ENCODE measurements at places on chromosomes 7 and 10.

GRCh38 chr7:43639858-43640491 is 57.1 kb downstream of the STK17A start:
- DNase-seq, result peak; percentile 82

- DNase-seq, result peak; percentile 49
Measured at GRCh38 chr7:151244196-151244840, 4.2 kb downstream of the SMARCD3 start.

- DNase-seq, result peak; percentile 68
Measured at GRCh38 chr10:46228563-46229071, 58.2 kb upstream of the ANTXRL start.

DNA sequence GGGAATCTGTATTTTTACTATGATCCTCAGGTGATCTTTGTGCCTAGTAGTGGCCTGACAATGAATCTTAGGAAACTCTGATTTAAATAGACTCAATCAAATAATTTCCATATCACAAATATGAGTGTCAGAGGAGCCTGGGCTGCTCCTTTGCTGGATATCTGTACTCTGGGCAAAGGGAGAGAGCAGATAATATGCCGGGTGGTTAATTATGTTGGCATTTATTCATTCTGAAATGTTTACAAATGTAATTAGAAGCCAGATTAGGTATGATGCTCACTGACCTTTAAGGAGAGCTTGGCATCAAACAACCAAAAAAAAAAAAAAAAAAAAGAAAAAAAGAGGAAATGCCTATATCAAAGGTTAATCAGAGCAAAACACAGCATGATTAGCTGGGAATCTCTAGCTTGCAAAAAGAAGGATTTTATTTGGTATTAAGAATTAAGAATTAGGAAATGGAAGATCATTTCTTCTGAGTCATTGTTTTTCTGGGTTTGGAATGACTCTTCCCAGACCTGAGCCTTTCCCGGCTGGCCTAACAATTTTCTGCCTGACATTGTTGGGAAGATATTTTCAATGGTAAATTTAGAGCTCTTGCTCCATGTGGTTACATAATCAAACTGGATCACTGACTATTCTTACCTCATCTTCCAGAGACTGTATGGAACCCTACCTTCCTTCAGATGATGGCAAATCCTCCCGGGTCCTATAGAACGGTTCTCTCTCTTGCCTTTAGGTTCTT is 365.3 kb downstream of the REEP3 start:
- DNase-seq, result peak; percentile 23

DNA sequence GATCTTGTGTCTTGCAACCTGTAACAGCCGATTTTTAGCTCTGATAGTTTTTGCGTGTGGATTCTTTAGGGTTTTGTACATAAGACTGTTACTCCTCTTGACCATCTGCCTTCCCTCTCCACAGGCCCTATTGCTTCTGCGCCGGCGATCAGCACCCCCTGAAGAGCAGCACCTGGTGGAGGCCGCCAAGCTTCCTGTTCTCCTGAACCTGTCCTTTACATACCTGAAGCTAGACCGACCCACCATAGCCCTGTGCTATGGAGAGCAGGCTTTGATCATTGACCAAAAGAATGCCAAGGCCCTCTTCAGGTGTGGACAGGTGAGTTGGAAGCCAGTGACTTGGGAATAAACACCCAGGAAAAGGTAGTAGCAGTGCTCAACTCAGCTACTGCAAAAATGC is 12.6 kb downstream of the FKBP6 start:
- no peak for DNase-seq

- DNase-seq, result no peak
Measured at GRCh38 chr10:122564980-122565379, 4.4 kb downstream of the DMBT1 start.

DNA sequence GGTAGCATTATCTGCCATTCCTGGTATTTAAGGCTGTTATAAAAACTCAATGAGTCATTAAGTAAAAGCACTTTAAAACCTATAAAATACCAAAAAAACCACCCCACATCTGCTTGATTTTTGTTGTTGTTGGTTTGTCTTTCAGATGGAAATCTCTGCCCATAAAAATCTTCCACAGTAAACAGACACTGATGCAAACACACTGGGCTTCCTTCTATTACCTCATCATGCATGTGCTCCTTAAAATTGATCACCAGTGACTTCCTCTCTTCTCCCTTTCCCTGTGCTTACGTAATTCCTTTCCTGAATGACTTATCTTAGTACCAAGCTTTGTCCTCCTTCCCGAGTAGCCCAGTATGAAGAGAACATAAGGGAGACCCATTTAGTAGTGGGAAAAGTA is 167.2 kb downstream of the EVX1 start:
- DNase-seq, result no peak

GRCh38 chr10:102735065-102735562 is 8.6 kb upstream of the WBP1L start:
- DNase-seq, result no peak

DNA sequence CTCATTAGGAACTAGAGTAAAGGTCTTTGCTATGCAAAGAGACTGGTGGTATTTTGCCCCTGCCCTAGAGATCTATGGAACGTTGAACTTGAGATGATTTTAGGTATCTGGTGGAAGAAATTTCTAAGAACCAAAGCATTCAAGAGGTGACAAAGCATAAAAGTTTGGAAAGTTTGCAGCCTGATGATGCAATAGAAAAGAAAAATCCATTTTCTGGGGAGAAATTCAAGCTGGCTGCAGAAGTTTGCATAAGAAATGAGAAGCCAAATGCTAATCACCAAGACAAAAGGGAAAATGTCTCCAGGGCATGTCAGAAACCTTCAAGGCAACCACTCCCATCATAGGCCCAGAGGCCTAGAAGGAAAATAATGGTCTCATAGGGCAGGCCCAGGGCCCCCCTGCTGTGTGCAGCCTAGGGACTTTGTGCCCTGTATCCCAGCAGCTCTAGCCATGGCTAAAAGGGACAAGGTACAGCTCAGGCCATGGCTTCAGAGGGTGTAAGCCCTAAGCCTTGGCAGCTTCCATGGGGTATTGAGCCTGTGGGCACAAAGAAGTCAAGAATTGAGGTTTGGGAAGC is 16.5 kb downstream of the TFPI2 start:
- DNase-seq, result no peak

DNA sequence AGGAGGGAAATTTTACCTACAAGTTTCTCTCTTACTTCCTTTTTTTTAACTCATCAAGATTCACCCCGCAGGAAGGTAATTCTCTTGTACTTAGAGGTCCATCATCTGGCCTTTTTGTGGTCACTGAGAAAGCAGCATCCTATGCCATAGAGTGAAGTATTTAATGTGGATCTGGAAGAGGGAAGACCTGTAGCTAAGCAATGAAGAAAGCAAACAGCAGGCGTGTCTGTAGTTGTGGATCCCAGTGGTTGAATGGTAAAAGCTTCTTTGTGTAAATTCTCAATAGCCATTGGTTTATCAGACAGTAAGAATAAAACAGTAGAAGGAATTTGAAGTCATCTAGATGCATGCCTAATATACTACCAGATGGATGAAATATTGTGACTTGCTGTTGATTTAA is 196.4 kb downstream of the ANKRD7 start:
- DNase-seq, result no peak

DNA sequence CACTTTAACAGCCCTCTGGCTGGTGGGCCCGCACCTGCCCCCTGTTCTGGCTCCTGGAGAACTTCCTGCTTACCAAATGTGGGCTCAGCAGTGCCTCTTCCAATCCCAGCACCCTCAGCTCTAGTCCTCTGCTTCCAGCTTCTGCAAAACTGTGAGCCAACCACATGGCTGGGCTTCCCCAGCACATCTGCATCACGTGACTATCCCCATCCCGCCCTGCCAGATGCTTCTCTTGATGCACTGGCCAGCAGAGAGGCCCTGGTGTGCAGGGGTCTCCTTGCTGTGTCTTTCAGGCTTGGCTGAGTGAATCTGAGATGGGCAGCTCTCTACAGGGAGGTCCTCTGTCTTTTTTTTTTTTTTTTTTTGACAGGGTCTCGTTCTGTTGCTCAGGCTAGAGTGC is 43.8 kb upstream of the DMBT1 start:
- no peak for DNase-seq

DNA sequence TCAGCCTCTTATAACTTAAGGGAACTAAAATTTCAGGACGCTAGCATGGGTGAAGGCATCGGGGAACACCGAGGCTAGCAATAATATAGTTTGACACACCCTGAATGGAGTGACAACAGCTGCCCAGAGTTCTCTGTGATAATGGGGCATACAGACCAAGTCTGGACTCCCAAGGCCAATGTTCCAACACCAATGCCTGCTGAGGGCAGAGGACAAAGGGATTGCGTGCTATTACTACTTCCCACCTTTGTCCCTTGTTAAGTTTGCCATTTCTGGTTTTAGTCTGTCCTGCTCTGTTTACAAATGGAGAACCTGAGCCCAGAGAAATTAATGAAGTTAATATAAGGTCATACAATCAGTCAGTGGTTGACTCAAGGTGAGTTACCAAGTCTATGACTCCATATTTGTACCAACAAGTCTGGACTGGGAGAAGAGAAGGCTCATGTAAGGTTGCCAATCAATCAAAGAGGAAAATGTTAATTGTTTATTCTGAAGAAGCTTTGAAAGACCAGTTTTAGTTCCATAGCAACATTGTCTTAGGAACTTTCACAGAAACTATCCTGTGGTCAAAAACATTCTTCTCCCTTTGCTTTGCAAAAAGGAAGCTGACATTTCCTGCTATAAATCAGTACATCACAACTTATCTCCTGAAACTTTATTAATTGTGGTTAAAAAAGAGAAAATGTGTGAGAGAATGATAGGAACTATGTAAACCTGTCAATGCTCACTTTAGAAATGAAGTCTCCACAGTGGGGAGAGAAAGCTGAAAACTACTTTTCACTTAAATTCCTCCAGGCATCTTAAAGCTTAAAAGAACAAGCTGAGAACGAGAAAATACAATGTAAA is 74.5 kb downstream of the CCDC6 start:
- DNase-seq, result no peak

DNA sequence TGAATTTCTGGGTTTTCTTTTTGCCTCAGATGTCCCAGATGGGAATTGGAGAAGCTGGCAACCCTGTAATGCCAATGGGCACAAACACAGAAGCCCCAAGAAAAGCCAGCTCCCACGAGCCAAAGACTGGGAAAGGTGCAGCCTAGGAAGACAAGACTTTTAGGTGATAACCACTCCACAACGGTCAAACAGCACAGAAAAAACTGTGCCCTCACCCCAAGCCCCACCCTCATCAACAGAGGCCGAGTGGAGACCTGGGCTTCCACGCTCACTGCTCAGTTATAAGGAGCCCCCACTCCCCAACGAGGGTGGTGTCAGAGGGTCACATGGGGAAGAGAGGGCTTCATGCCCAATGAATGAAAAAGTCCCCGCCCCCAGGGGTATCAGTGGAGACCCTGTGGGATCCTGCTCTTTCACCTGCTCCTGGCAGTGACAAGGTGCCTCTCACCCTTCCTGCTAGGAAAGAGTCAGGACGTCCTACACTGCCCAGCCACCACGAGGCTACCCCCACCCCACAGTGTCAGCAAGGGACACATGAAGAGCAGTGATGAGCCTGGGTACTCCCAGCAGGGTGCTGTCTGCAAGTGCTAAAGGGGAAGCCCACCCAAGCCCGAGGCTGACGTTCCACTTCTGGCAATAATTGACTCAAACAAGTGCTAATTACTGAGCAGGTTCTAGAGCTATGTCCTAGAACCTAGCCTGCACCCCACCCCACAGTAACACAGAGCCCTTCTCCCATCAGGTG is 8.3 kb downstream of the TMEM273 start:
- no peak for DNase-seq

DNA sequence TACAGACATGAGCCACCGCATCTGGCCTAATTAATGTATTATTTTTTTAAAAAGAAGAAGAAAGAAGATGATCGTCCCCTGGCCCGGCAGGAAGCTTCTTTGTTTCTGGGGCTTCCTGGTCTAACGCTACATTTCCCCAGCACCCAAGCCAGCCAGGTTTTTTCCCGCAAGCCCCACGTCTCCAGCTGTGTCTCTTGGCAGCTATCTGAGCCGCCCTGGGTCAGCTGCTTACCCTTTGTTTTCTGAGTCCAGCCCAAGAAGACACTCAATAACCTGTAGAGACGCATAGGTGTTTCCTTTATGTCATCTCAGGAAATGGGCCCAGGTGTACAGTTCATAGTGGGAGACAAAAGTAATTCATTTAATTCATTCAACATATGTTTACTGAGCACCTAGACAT is 110.2 kb downstream of the MTPAP start:
- DNase-seq, result no peak

GRCh38 chr10:127804696-127805095 is 67.7 kb downstream of the FOXI2 start:
- DNase-seq, result no peak

DNA sequence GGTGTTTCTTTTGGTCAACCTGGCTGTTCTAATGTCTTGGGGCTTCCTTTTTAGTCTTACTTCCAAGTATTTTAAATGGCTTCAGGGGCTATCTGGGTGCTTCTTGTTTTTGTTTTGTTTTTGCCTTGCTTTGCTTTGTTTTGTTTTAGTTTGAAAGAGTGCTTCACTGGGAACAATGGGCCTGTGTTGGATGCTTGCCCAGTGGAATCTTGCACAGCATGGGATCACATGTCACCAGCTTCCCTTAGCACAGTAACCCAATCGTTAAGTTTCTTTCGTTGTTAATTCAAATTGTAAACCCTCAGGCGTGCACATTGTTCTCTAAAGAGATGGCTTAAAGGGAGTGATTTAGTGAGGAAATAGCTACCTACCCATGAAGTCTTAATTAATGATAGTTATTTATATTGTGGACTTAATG is 8.9 kb downstream of the COL17A1 start:
- no peak for DNase-seq

DNA sequence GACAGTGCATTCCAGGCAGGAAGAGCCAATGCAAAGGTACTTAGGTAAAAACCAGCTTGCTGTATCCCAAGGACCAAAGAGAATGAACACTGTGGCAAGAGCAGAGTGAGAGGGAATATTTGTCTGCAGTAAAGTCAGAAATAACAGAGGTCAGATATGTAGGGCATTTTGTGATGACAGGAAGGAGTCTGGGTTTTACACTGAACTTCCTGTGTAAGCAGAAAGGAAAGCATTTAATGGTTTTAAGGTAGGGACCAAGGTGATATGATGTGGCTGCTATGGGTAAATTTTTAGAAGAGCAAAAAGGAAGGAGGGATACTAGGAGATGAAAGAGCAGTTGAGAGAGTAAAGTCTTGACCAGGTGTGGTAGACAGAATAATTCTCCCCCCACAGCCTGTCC is 10.1 kb downstream of the ABCB1 start:
- no peak for DNase-seq

Data from fibroblast of upper back skin (primary cell).